ENCODE measurements at places on chromosomes 7 and 10. TPM values are rescaled to one million over a fixed set of nuclear protein-coding genes. Genes with fewer than 3 reads are reported as not detected.
A peak's percentile ranks its signal among the peaks of the same experiment; 100 is the strongest.

DNA sequence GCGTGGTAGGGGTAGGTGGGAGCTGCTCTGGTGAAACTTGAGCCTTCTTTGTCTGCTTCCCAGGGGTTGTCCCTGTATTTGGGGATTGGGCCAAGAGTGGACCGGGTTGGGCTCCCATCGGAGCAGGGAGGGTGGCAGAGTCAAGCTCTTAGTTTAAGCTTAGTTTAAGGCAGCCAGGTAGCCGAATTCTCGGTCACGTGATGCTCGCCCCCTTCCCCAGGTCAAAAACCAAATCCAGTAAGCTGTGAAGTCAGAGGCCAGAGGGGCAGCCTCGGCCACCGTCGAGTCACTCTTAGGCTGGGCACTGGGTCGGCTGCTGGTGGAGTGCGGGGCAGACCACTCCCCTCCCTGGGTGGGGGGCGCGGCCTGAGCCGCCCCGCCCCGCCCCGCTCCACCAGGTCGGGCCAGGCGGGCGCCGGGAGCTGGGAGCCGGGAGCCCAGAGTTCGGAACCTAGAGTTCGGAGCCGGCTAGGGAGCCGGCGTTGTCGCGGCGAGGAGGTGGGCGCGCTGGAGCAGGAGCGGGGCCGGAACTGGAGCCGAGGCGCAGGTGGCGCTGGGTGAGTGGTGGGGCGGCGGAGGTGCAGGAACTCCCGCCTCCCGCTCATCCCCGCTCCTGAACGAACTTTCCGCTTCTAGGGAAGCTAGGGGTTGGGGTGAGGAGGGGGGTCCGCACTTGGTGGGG is 2.8 kb upstream of the LZTS2 start:
- no peak for DNase-seq

DNA sequence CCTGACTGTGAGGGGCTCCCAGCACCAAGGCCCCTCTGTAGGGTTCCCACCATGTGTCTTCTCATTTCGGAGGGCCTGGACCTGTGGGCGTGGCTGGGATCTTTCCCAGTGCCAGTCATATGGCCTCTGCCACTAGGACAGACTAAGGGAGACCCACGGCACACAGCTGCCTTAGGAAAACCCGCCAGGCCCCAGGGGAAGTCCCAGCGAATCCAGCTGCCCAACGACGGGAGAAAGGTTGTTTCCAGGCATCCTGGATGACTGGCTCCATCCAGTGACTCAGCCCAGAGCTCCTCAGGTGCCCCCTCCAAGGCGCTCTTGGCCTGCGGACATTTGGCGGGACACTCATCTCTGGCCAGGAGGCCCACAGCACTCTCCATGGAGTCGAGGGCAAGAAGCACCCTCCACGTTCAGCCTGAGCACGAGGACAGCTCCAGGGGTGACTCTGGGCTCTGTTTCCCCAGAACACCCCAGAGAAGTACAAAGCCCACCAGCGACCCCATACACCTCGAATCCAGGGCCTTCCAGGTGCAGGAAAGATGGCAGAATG is 39.9 kb downstream of the PWWP2B start:
- DNase-seq: no peak

Gene TEX47
- not detected for total RNA-seq

DNA sequence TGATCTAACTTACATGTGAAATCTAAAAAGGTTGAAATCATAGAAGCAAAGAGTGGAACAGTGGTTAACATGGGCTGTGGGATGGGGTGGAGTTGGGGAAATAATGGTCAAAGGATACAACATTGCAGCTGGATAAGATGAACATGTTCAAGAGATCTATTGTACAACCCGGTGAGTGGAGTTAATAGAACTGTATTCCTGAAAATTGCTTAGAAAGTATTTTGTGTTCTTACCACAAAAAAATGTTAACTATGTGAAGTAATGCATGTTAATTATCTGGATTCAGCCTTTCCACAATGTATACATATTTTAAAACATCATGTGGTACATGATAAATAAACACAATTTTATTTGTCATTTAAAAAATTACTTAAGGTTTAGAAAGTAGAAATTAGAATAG is 271.0 kb upstream of the LRRTM3 start:
- DNase-seq: no peak

- DNase-seq: no peak
Observed at GRCh38 chr7:66930341-66930740, 9.3 kb downstream of the TMEM248 start.

DNA sequence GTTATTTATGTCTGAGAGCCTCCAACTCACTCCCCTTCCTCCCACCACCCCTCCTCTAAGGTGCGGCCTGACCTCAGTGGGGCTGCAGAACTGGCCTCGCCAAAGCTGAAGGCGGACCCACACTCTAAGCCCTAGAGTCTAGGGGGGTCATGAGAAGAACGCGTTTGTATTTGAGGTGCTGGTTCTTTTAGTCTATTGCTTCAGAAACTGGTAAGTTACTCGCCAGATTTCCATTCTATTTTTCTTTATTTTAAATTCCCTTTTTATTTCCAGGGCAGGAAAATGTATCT is 357.5 kb downstream of the DNAJB6 start:
- DNase-seq: peak; percentile 35

Gene FOXL3
- not detected for total RNA-seq

GRCh38 chr7:134931487-134931886 is 54.8 kb upstream of the AGBL3 start:
- no peak for DNase-seq

- DNase-seq: peak; percentile 38
Observed at GRCh38 chr10:100791369-100792058, 46.1 kb downstream of the PAX2 start.

Gene CYP3A5
- total RNA-seq: 0.62 TPM

DNA sequence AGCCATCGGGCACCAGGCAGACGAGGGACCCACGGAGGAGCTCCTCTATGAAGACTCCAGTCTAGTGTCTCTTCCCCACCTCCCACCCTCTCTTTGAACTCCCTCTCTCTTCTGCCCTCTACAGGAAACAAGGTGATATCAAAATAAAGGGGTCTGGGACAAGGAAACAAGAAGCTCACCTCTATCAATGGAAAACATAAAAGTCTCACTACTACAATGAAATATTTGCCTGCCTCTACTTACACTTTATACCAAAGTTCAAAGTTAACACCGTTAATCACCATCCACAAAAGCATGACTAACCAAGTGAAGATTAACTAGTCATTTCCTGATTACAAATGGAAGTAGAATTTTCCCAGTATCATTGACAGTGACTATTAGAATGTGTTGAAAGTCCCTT is 82.2 kb downstream of the PARD3 start:
- DNase-seq: no peak

Gene FXYD4
- total RNA-seq: not detected

GRCh38 chr10:28177944-28178637 is 124.8 kb downstream of the MPP7 start:
- DNase-seq: no peak

DNA sequence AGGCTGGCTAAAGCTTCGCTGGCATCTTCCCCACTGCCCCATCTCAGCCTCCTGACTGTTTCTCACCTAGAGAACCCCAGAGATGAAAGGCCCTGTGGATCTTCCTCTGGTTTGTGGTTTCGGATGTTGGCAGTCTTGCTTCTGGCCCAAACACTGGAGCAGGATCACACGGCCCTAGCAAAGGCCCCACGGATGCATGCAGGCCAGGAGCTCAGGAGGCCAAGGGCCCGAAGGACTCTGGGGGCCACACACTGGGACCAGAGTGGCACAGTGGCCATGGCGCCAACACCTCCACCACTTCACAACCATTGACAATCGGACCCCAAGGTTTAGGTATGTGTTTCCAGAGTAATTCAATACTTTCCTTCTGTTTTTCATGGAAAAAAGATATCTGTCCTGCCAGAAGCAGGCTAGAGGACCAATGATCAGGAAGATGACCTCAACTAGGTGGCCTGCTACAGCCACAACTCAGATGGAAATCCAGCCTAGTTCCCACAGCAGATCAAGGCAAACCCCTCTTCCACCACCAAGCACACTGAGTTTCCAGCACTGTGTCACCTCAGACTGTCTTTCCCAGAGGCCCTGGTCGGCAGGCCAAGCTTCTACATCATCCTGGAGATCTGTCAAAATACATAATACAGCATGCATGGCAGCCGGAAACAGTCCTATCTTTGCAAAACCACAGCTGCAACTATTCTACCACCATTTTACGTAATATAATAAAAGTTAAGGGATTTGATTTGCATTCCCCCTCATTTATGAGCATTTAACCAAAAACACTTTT is 53.0 kb downstream of the CTBP2 start:
- no peak for DNase-seq

Gene POLL
- 19.1 TPM for total RNA-seq

Gene ATE1
- 25.6 TPM for total RNA-seq

DNA sequence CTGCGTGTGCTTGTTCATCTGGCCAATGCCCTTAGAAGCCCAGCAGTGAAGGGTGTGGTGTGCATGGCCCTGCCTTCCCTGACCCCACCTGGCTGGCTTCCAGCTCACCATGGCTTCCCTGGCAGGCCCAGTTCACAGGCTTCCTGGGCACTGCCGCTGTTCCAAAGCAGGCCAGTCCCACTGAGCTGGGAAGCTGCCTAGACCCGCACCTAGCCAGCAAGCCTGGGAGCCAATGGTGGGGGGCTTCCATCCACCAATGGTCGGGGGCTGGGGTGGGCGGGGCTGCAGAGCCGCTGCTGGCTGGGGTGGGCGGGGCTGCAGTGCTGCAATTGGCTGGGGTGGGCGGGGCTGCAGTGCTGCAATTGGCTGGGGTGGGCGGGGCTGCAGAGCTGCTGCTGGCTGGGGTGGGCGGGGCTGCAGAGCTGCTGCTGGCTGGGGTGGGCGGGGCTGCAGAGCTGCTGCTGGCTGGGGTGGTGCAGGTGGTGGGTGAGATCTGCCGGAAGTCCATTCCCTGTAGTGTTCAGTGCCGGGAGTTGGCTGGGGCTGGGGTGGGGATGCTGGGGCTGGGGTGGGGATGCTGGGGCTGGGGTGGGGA is 12.4 kb downstream of the CALY start:
- no peak for DNase-seq

DNA sequence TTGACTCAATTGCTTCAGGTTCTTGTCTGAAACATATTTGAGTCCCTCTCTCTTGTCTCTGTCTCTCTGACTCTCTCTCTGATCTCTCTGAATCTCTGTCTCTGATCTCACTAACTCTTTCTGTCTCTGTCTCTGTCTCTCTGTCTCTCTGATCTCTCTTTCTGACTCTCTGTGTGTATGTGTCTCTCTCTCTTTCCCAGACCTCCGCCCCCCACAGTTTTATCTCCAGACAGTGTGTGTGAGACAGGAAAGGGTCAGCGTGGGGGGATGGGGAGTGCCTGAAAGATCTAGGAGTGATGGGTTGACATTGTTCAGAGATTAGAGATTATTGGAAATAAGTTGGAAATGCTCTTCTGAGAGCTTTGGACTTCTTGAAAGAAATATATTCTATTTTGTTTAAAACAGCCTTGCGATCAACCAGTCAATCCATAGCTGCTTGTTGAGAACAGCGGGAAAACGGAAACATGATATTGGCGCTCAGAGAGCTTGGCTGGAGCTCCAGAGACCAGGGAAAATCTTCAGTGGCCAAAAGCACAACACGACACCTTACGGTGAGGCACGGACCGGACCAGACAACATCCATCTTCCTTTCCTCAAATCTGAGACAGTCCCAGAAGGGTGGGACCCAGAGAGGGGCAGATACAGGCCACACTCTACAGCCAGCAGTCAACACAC is 35.5 kb downstream of the CALML3 start:
- DNase-seq: peak; percentile 42

Gene ADAMTS14
- total RNA-seq: 0.19 TPM

- DNase-seq: peak; percentile 80
Observed at GRCh38 chr7:151818674-151819519, 58.0 kb downstream of the PRKAG2 start.

DNA sequence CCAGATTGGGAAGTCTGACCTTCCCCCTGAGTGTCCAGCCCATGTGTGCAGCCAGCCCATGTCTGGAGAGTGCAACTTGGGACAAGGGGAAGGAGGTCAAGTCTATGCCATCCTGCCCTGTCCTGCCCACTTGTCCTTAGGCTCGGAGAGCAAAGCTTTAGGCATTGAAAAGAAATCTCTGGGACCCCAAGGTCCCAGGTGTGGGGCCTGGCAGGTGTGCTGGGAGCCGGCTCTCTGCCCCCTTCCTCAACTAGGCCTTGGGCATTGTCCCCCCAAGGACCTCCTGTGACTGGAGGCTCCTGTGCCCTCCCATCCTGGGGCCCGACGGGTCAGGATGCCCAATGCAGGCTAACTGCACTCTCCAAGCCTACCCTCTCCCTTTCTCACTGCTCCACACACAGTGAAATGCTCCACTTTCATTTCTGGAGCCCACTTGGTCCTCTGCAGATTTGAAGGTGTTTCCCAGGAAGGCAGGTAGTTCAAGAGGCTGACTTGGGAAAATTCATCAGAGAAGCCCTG is 124.7 kb downstream of the PTPN20 start:
- DNase-seq: peak; percentile 46

Gene SFR1
- total RNA-seq: 7.6 TPM

Gene RPEL1
- not detected for total RNA-seq

- DNase-seq: no peak
Observed at GRCh38 chr7:111409714-111410422, 152.4 kb downstream of the IMMP2L start.

- DNase-seq: no peak
Observed at GRCh38 chr7:71972534-71972933, 439.6 kb downstream of the CALN1 start.

- no peak for DNase-seq
Observed at GRCh38 chr7:425794-426188, 93.9 kb downstream of the PDGFA start.

DNA sequence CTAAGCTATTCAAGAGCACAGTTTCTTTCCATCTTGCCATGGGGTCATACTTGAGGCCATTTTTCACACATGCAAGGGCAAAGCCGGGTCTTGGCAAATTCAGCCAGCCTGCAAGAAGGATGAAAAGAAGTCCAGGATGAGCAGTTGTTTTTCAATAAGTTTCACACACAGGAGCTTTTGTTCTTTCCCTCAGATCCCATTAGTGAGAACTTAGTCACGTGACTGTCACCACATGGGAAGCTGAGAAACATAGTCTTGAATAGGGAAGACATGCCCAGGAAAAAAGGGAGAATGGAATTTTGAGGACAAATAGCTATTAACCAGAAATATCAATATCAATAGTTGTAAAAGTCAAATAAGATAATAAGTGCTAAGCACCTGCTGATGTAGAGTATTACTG is 137.7 kb downstream of the AHR start:
- DNase-seq: no peak

Gene IQUB
- 0.97 TPM for total RNA-seq
